ENCODE measurements at places on chromosomes 11 and 22. TPM values are rescaled to one million over a fixed set of nuclear protein-coding genes. Genes with fewer than 3 reads are reported as not detected.

Gene KRTAP5-8
- not detected for total RNA-seq

Gene OVOL1
- total RNA-seq = 80.9 TPM

Gene OR52L1
- total RNA-seq = not detected

Gene FXYD6
- 2.4 TPM for total RNA-seq

Gene NTM
- 3.2 TPM for total RNA-seq

Gene CASP5
- not detected for total RNA-seq

Gene TYR
- not detected for total RNA-seq

Gene CCDC89
- total RNA-seq = 0.18 TPM

Gene SCGB2A2
- not detected for total RNA-seq

DNA sequence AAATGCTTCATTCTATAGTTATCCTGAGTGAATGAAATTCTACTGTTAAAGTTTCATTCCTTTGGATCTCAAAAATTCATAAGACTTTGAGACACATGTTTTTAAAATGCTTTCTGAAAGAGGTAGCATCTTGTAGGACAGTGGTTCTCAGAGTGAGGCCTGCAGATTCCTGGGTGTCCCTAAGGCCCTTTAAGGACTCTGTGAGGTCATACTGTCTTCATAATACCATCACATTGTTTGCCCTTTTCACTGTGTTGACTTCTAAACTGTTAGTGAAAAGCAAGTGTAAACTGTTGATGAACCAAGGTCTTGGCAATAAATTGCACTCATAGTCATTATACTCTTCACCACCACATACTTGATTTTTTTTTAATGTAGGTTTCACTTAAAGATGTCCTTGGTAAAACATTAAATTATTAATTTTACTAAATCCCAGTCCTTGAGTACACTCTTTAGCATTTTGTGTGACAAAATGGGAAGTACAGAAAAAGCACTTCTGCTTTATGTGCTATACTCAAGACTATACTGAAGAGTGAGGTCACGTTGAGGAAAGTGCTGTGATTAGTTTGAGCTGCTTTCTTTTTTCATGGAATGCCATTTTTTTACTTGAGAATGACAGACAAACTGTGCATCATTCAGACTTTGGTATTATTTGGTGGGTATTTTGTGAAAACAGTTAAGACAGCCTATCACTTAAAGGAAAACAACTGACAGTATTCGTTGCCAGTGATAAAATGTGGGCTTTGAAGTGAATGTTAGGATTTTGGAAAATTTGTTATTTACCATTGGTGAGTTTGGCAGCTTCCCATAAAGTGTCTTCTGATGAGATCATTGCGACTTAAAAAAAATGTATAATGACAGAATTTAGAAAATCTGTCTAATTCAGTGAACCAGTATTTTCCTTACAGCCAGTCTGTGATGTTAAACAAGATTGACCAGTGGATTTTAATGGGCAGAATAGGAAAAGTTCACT is 61.1 kb downstream of the SPECC1L start:
- H3K27me3 ChIP-seq = no peaks in the 10 kb centered on the region
- no peaks in the 10 kb centered on the region for H3K36me3 ChIP-seq
- H3K4me3 ChIP-seq = no peak overlapping the region
- no peaks in the 10 kb centered on the region for H3K4me1 ChIP-seq

- no peak for DNase-seq
- H3K27me3 ChIP-seq = no peaks in the 10 kb centered on the region
- no peaks in the 10 kb centered on the region for H3K36me3 ChIP-seq
- peak overlapping the region; percentile 84 for H3K27ac ChIP-seq
- H3K4me1 ChIP-seq = peaks cover 2% of the 10 kb centered on the region
These were observed 8.6 kb downstream of the MICAL2 start for GRCh38 chr11:12118949-12119348.

- DNase-seq = no peak
- no peaks in the 10 kb centered on the region for H3K36me3 ChIP-seq
- H3K27me3 ChIP-seq = no peaks in the 10 kb centered on the region
- H3K4me1 ChIP-seq = no peaks in the 10 kb centered on the region
These were observed 107.7 kb upstream of the B3GAT1 start for GRCh38 chr11:134519788-134520187.

DNA sequence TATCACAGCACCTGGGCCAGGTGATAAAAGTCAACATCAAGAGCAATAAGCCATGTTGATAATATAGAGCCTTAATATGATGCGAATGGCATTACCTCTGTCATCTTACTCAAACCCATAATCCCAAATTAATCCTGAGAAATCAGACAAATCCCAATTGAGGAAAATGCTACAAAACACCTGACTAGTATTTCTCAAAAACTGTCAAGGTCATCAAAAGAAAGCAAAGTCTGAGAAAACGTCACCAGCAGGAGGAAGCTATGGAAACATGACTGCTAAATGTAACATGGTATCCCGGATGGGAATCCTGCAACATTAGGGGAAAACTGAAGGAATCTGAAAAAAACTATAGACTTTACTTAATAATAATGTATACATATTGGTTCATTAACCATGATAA is 29.6 kb downstream of the ASCL2 start:
- H3K36me3 ChIP-seq = no peaks in the 10 kb centered on the region
- no peaks in the 10 kb centered on the region for H3K4me1 ChIP-seq
- no peak overlapping the region for H3K27ac ChIP-seq
- no peak for DNase-seq

- H3K27ac ChIP-seq = no peak overlapping the region
- H3K36me3 ChIP-seq = no peaks in the 10 kb centered on the region
- no peak overlapping the region for H3K4me3 ChIP-seq
- no peak for DNase-seq
- H3K27me3 ChIP-seq = no peaks in the 10 kb centered on the region
- H3K4me1 ChIP-seq = peaks cover 4% of the 10 kb centered on the region
These were observed 17.4 kb downstream of the TST start for GRCh38 chr22:37001826-37002225.

GRCh38 chr22:36107436-36107835 is 53.1 kb downstream of the APOL3 start:
- H3K4me1 ChIP-seq = no peaks in the 10 kb centered on the region
- no peak overlapping the region for H3K27ac ChIP-seq
- H3K36me3 ChIP-seq = no peaks in the 10 kb centered on the region

DNA sequence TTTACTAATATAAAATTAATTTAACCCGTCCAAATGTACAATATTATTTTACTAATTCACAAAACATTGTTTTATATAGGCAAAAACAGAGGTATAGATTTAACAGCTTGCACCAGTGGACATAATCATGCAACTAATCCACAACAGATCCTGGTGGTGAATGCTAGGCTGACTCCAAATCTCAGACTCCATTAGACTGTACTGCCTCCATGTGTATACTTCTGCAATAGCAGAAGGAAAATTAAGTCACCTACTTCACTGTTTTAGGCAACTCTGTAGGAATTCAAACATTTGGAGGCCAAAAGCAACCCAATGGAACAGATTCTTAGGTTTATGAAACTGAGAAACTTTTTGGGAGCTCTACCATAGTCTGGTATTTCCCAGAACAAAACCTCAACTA is 30.0 kb upstream of the RAB39A start:
- H3K27me3 ChIP-seq = no peaks in the 10 kb centered on the region
- H3K4me3 ChIP-seq = no peak overlapping the region
- H3K4me1 ChIP-seq = no peaks in the 10 kb centered on the region
- no peak for DNase-seq

DNA sequence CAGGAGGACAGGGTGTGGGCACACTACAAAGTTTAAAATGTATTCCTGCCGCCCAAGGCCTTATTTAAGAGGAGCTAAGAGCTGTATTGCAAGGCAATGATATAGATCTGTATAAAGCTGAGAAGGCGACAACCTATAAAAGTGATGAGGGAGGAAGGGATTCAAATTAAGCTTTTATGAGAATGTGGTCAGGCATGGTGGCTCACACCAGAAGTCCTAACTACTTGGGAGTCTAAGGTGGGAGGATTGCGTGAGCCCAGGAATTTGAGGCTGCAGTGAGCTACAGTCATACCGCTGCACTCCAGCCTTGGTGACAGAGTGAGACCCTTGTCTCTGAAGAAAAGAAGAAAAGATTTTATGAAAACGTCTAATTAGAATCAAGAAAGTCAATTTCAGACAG is 9.7 kb upstream of the GLB1L3 start:
- peaks cover 12% of the 10 kb centered on the region for H3K36me3 ChIP-seq
- H3K27ac ChIP-seq = no peak overlapping the region

- no peak overlapping the region for H3K4me3 ChIP-seq
- no peak for DNase-seq
- peaks cover 64% of the 10 kb centered on the region for H3K27me3 ChIP-seq
- no peak overlapping the region for H3K27ac ChIP-seq
- H3K4me1 ChIP-seq = no peaks in the 10 kb centered on the region
These were observed 455.0 kb downstream of the BRD1 start for GRCh38 chr22:49372530-49373288.

DNA sequence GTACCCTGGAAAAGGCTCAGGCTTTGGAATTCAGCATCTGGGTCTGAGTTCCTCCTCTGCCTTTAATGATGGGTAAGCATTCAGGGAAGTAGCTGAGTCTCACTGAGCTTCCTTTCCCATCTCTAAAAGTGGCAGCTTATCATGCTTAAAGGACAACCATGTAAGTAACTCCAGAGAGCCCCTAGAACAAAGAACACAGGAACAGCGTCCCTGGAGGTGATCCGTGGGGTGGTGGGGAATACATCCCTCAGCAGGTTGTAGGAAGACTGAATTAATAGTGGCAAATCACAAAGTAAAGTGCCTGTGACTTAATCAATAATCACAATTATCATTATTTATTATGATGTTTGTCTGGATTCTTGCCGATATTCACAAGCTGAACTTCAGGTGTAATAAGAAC is 114.7 kb upstream of the ISX start:
- no peaks in the 10 kb centered on the region for H3K4me1 ChIP-seq
- no peak overlapping the region for H3K4me3 ChIP-seq
- no peak for DNase-seq
- no peaks in the 10 kb centered on the region for H3K36me3 ChIP-seq
- H3K27ac ChIP-seq = no peak overlapping the region
- H3K27me3 ChIP-seq = no peaks in the 10 kb centered on the region

DNA sequence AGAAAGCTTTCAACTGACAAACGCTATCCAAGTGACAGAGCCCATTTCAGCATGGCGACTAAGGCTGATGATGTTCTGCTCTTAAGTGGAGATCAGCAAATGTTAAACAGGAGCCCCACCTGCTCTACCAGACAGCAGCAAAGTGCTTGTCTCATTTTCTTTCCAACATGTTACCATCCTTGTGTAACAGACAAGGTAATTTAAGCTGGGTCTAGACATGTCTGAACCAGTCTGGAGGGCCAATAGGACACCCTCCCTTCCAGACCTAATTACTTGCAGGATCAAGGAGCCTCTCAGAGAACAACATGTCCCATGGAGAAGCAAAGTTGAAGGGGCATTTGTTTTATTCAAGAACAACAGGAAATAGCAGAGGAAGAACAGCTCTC is 3.9 kb upstream of the LMO2 start:
- H3K4me1 ChIP-seq = peaks cover 3% of the 10 kb centered on the region
- no peaks in the 10 kb centered on the region for H3K36me3 ChIP-seq
- H3K4me3 ChIP-seq = no peak overlapping the region
- H3K27ac ChIP-seq = no peak overlapping the region

- peaks cover 31% of the 10 kb centered on the region for H3K4me1 ChIP-seq
- no peak for DNase-seq
- H3K27ac ChIP-seq = no peak overlapping the region
- peaks cover 4% of the 10 kb centered on the region for H3K36me3 ChIP-seq
- H3K4me3 ChIP-seq = no peak overlapping the region
These were observed 47.7 kb downstream of the C11orf58 start for GRCh38 chr11:16786131-16786530.

DNA sequence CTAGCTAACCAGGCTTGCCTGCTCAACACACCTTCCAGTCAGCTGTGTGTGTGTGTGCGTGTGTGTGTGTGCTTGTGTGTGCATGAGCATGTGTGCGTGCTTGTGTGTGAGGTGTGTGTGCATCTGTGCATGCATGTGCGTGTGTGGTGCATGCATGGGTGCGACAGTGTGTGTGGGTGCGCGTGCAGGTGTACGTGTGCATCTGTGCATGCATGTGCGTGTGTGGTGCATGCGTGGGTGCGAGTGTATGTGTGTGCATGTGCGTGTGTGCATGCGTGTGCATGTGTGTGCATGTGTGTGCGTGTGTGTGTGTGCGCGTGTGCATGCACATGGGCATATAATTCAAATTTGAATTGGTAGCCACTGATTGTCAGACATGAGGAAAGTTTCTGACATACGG is 10.5 kb upstream of the TP53AIP1 start:
- peaks cover 13% of the 10 kb centered on the region for H3K4me1 ChIP-seq
- no peaks in the 10 kb centered on the region for H3K36me3 ChIP-seq
- H3K27ac ChIP-seq = no peak overlapping the region
- H3K4me3 ChIP-seq = no peak overlapping the region
- no peaks in the 10 kb centered on the region for H3K27me3 ChIP-seq

- DNase-seq = no peak
- no peak overlapping the region for H3K4me3 ChIP-seq
- H3K4me1 ChIP-seq = no peaks in the 10 kb centered on the region
- H3K27ac ChIP-seq = no peak overlapping the region
- peaks cover 7% of the 10 kb centered on the region for H3K36me3 ChIP-seq
- H3K27me3 ChIP-seq = no peaks in the 10 kb centered on the region
These were observed 17.1 kb downstream of the SC5D start for GRCh38 chr11:121309688-121310087.

DNA sequence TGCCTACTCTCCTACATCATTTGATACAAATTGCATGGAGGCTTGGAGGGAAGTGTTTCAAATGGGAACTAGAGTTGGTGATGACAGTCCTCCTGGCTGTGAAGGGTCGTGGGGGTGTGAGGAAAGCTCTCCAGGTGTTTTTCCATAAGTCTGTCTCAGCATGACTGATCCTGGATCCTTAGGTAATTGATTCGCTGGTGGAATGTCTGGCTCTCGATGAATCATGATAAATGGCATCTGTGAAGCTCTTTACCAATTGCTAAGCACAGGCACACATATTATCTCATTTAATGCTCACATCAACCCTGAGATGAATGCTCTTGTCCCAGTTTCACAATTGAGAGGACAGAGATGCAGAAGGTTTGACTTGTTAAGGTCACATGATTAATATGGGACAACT is 107.5 kb downstream of the PKNOX2 start:
- H3K36me3 ChIP-seq = no peaks in the 10 kb centered on the region
- H3K27me3 ChIP-seq = peaks cover 8% of the 10 kb centered on the region
- DNase-seq = no peak
- H3K4me3 ChIP-seq = no peak overlapping the region

GRCh38 chr11:10918275-10918674 is 60.4 kb upstream of the ZBED5 start:
- no peaks in the 10 kb centered on the region for H3K27me3 ChIP-seq
- no peak for DNase-seq
- H3K4me3 ChIP-seq = no peak overlapping the region

DNA sequence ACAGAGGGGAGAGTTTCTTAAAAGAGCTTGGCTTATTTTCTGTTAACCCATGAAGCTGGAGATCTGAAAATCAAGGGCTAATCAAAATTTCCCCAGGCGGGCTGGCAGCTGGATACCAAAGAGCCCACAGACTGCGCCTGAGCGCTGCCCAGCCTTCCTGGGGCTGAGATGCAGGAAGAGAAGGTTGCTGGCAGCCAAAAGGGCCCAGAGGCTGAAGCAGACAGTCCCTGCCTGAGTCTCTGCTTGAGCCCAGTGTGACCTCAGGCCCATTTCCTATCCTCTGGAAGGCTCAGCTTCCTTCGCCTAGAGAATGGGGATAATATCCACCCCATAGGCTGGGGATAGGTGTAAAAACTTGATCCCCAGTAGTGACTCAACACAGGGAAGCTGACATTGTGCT is 49.1 kb downstream of the ARRB1 start:
- no peak for DNase-seq
- no peak overlapping the region for H3K4me3 ChIP-seq
- no peaks in the 10 kb centered on the region for H3K36me3 ChIP-seq
